Natural killer cell treated with Interleukin-12 subunit alpha and Interleukin-12 subunit beta and Interleukin-15 and Interleukin-18, amount 100 ng/mL, for 72 hours (primary cell): ENCODE measurements at places on chromosomes 7 and 10. TPM values are rescaled to one million over a fixed set of nuclear protein-coding genes. Genes with fewer than 3 reads are reported as not detected.

Gene PILRA
- total RNA-seq: 6.8 TPM

Gene UCN3
- total RNA-seq: not detected

Gene CYP26C1
- total RNA-seq: not detected

Gene STRIP2
- total RNA-seq: 48.1 TPM

Gene EMX2
- not detected for total RNA-seq

Gene FGFBP3
- total RNA-seq: 1.5 TPM

Gene GPR85
- 0.08 TPM for total RNA-seq

Gene CTAGE6
- total RNA-seq: 2.8 TPM
